ENCODE measurements at places on chromosomes 11 and 22.

DNA sequence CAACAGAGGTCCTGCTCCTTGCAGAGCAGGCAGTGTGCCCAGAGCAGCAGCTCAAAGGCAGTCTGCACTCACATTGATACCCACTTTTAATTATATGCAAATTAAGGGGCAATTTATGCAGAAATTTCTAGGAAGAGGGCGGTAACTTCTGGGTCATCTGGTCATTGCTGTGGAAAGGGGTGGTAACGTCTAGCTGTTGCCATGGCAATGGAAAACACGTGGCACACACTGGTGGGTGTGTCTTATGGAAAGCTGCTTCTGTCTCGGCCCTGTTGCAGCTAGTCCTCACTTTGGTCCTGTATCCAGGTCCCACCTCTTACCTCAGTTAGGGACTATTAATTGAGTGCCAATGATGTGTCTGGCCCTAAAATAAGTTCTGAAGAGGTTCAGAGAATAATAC is 36.8 kb downstream of the BARX2 start:
- DNase-seq = no peak

GRCh38 chr11:10444725-10445315 is 10.2 kb upstream of the AMPD3 start:
- no peak for DNase-seq

GRCh38 chr11:80843266-80843974 is 1402.6 kb upstream of the TENM4 start:
- DNase-seq = no peak

GRCh38 chr11:126603486-126603885 is 248.0 kb downstream of the ST3GAL4 start:
- DNase-seq = no peak

GRCh38 chr11:76805206-76805913 is 22.2 kb downstream of the TSKU start:
- no peak for DNase-seq

DNA sequence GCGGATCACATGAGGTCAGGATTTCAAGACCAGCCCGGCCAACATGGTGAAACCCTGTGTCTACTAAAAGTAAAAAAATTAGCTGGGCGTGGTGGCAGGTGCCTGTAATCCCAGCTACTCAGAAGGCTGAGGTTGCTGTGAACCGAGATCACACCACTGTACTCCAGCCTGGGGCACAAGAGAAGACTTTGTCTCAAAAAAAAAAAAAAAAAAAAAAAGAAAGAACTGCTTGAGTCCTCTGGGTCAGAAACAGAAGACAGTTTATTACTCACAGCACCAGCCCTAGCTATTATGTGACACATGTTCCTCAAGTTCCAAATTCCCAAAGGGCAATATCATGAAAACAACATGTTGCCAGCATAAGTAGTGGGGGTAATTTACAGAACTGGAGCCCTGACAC is 1014.1 kb upstream of the RAG2 start:
- DNase-seq = no peak

- peak; percentile 65 for DNase-seq
Measured at GRCh38 chr22:27668828-27669797, 132.4 kb downstream of the MN1 start.

- DNase-seq = peak; percentile 10
Measured at GRCh38 chr22:18970176-18970947, 34.3 kb upstream of the PRODH start.

- DNase-seq = no peak
Measured at GRCh38 chr22:36562261-36562835, 33.4 kb upstream of the EIF3D start.

- DNase-seq = no peak
Measured at GRCh38 chr11:128273736-128274135, 313.6 kb downstream of the ETS1 start.

DNA sequence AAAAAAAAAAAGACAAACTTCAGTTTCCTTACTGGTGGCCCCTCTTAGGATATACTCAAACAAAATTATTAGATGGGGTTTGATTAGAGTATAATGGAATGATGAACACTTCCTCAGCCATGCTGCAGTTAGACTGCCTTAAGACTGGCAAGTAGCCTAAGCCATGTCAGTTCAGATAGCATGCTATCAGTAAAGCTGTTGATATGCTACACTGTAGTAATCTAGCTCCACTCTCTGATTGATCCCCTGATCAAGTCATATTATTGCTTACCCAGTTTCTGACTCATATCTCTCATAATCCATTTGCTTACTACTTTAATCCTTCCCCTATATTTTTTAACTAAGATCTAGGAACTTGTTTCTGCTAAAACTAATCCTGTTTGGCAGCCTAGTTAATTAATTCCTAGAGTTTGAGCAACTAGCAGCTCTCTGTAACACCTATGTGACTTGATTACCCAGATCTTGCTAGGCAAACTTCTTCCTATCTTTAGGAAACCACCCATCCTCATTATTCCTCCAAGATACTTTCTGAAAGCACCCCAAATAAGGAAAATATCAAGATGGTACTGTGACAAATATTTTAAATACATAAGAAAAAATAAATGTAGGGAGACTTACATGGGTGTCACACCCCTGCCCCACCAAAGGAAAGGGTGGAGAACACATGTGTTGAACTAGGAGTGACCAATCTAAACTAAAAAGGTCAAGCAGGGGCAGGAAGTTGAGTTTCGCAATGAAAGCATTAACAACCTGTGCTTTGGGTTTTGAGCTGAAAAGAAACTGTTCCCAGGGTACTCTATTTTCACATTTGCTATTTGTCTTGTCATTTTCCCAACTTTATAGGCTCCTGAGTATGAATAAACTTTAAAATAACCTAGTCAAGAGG is 43.2 kb downstream of the PIK3C2A start:
- DNase-seq = no peak

GRCh38 chr11:76212086-76213035 is 6.1 kb upstream of the WNT11 start:
- DNase-seq = no peak

GRCh38 chr11:35281169-35281688 is 138.1 kb downstream of the SLC1A2 start:
- DNase-seq = no peak

- no peak for DNase-seq
Measured at GRCh38 chr11:65047581-65048422, 6.8 kb downstream of the SAC3D1 start.

DNA sequence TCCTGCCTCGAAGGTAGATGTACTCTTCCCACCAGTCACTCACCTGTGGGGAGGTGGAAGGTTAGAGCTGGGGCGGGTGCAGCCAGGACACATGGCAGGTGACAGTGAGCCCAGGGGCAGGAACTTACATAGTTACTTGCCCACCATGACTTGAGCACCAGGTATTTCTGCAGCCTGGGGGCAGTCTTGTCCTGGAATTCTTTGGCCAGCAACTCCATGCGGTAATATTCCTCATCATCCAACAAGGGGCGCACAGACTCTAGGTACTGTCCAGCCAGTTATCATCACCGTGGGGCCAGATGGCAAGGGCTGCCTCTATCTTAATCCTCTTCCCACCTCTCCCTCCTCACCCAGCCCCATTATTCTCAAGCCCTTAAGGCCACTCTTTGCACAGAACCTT is 2.2 kb downstream of the CPT1B start:
- DNase-seq = no peak

DNA sequence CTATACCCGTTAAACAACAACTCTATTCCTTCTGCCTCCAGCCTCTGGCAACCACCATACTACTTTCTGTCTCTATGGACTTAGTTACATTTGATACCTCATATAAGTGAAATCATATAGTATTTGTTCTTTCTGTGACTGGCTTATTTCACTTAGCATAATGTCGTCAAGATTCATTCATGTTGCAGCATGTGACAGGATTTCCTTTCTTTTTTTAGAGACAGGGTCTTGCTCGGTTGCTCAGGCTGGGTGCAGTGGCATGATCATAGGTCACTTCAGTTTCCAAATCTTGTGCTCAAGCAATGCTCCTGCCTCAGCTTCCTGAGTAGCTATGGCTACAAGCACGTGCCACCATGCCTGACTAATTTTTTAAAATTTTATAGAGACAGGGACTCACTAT is 29.4 kb upstream of the SORL1 start:
- DNase-seq = no peak

GRCh38 chr11:102717280-102717679 is 7.5 kb downstream of the MMP8 start:
- no peak for DNase-seq

DNA sequence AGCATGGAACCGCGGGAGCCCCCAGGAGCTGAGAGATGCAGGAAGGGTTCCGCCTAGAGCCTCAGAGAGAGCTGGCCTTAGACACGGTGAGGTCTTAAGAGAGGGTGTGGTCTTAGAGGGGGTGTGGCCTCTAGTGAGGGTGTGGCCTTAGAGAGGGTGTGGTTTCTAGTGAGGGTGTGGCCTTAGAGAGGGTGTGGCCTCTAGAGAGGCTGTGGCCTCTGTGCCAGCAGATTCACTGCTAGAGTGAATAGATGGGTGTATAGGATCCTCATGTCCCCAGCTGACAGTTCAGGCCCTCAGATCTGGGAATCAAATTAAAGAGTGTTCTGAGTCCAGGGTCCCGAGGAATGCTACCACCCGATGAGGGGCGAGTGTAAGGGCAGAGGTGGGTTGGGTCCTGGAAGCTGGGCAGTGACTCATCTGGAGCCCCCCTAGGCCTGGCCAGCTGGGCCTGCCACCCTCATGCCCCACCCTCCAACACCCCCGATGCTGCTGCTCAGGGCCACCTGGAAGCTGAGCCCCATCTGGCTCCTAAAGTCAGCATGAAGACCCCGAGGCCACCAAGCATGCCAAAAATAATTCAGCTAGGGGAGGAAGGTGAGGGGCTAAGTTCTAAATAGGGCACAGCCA is 49.5 kb downstream of the IGF2 start:
- peak; percentile 14 for DNase-seq

- DNase-seq = no peak
Measured at GRCh38 chr22:26447584-26448329, 18.7 kb downstream of the ASPHD2 start.

GRCh38 chr11:35111161-35112055 is 27.6 kb upstream of the CD44 start:
- DNase-seq = peak; percentile 99

All from NCI-H226 (cell line).